Activated T-helper 17 cell treated with anti-CD3 and anti-CD28 coated beads, Interleukin-2, amount 50 U/mL, for 72 hours (primary cell): ENCODE measurements at places on chromosomes 7 and 10. TPM values are rescaled to one million over a fixed set of nuclear protein-coding genes. Genes with fewer than 3 reads are reported as not detected.

DNA sequence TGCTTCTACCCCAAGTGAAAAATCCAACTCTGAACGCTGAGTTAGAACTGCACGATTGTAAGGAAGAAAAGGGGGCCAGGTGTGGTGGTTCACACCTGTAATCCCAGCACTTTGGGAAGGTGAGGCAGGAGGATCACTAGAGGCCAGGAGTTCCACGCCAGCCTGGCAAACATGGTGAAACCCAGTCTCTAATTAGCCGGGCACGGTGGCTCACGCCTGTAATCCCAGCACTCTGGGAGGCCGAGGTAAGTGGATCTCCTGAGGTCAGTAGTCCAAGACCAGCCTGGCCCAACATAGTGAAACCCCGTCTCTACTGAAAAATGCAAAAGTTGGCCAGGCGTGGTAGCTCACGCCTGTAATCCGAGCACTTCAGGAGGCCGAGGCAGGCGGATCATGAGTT lies 9.0 kb downstream of the GUSB start:
- no peak for ATAC-seq

- no peak for ATAC-seq
Observed at GRCh38 chr10:9877978-9878377, 1139.7 kb upstream of the CELF2 start.

DNA sequence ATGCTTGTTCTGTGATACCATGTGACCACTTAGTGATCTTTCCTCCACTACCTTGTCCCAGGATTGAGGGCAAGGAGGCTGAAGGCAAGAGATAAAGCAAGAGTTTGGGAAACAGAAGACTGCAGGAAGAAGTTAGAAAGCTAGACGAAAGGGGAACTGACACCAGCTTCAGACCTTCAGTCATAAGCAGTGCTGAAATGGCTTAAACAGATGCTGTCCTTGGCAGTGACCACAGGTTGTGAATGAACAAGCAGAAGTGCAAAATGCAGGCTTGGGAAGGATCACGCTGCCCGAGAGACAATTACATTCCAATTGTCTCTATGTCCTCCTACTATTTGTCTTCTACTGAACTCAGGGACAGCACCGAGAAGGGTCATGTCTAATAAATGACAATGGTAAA lies 704.9 kb upstream of the AUTS2 start:
- no peak for ATAC-seq

Gene SVOPL
- total RNA-seq = not detected

GRCh38 chr7:5077740-5078139 lies 32.1 kb downstream of the RBAK start:
- ATAC-seq = peak; percentile 14

GRCh38 chr10:116886772-116887171 lies 37.5 kb downstream of the ENO4 start:
- no peak for ATAC-seq

Gene ARHGEF35
- 5.1 TPM for total RNA-seq

Gene TFEC
- 0.22 TPM for total RNA-seq

DNA sequence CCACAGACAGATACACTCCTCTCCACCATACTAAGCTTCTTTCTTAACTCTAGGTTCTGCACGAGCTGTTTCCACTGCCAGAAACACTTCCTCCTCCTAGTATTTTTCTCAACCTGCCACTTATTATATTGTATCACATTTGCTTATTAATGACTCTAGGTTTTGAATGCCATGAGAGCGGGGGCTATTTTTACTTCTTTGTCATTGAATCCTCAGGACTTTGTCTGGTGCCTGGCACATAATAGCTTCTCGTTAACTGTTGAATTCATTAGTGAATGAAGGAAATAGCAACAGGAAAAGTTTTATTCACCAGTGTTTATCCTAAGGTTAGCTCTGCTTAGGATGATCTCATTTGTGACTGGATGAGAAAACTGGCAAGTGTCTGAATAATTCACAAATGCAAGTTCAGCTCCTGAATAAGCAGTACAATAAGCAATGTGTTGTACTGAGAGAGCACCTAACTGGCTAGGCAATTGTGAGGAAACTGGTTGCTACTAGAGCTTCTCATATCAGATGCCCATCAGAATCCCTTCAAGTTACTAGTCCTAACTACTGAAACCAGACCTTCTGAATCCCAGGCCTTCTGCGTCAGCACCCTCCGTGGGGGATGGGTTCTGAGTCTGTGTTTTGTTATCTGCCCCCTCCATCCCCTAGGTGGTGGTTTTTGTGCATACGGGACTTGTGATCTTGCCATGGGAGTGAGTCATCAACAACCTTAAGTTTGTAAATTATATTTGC lies 92.7 kb downstream of the LSMEM1 start:
- no peak for ATAC-seq

- no peak for ATAC-seq
Observed at GRCh38 chr10:132707776-132708171, 78.2 kb downstream of the NKX6-2 start.

Gene CLRN3
- not detected for total RNA-seq

GRCh38 chr7:106521541-106521940 lies 139.4 kb downstream of the CCDC71L start:
- ATAC-seq = no peak

- ATAC-seq = no peak
Observed at GRCh38 chr7:110075450-110075849, 1015.5 kb upstream of the LRRN3 start.

DNA sequence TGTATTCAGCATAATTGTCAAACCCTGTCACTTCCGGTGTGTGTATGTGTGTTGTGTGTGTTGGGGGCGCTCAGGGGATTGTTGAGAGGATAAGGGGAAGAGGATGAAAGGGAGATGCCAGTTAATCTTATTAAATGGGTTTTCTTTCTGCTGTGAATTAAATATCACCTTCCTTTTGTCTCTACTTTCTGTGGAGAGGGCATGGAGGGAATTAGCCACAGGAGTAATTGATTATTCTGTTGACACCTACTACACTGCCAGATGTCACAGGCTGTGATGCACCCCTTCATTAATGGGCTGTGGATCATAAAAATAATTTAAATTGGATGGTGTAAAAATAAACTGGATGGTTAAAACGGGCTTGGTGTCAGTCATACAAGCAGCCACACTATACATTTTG lies 311.9 kb downstream of the MDFIC start:
- ATAC-seq = no peak

Gene UBN2
- total RNA-seq = 16.2 TPM

DNA sequence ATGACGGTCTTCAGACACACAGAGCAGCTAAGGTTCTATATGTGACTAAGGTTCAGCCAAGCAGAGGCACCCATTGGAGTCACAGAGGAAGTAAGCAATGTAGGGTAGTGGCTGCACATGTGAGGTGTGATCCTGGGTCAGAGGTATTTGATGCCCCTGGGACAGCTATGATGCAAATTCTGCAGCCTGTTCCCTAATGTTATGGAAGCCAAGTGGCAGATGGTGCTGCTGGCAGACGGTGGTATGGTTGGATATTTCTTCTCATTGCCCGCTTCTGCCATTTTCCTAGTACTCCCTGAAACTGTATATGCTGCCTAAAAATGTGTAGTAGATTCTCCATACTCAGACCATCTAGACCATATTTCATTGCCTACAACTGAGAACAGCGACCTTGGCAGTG lies 7.2 kb downstream of the TAS2R16 start:
- no peak for ATAC-seq

GRCh38 chr10:43061760-43062159 lies 15.1 kb upstream of the RET start:
- no peak for ATAC-seq

DNA sequence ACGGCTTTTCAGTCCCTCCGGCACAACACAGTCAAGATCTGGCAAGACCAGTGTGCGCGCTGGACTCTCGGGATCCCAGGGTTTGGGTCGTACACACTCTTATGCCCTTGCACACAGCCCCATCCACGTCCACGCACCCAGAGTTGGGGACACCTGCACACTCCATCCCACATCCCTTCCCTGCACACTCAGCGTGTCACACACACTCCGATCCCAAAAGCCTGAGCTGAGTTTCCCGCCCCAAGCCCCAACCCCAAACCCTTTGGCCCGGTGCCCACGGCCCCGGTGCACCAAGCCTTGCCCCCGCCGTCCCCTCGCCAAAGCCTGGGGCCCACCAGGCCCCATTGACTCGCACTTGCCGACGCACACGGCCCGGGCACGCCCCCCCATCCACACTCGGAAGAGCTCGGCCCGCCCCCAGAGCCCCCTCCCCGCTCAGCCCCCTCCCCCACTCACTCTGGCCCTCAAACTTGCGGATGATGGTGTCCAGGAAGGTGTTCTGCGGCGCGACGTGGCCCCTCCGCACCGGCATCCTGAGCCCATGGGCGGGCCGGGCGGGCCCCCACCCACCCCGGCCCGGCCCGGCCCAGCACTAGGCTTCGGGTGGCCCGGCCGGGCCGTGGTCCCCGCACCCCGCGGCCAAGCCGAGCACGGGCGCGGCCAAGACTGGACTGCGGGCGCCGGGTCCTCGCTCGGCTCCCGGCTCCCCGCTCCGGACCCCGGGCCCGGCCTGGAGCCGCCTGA lies 567 bp downstream of the KCNH2 start:
- no peak for ATAC-seq

DNA sequence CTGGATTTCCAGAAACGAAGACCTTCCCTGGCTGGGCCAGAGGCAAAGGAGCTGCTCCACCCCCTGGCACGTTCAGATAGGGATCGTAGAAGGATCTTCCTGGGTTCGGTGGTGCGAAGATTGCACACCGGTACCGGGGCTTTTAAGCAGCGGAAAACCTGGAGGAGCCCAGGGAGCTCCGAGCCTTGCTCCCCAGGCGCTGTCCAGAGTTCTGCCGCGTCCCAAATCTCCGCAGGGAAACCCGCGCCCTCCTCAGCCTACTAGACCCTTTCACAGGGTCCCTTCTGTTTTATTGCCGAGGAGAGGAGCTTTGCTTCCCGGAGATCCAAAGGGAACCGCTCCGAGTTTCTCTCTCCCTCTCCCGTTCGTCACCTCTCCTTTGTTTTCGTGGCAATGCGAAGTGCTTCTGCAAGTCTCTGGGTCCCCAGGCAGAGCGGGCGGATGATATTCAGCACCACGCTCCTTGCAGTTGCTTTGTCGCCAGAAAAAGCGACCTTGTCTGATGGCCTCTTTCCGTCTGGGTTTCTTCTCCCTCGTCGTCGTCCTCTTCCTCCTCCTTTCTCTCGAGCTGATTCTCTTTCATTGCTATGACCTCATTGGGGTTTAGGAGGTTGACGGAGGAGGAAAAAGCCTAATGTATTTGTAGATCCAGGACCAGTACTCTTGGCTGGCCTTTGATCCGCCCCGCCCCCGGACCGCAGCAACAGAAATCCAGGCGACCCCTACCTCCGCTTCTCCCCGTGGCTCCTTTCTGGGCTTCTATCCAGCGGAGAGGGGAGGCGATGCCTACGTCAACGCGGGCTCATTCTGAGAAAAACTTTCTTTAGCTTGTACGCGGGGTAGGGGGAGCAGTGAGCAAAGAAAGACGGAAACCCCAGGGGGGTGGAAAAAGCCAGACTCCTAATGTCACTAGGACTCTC lies at the start of gene TMEM196:
TSS of gene TMEM196 (minus strand) at position 777 of the 920 bp plus-strand sequence. CDS start 921 bp downstream, outside the sequence.
- ATAC-seq = no peak

Gene ZMIZ2
- total RNA-seq = 134 TPM

- no peak for ATAC-seq
Observed at GRCh38 chr10:133128126-133129070, 31.6 kb upstream of the KNDC1 start.

Gene HGF
- not detected for total RNA-seq

GRCh38 chr7:114155116-114156110 lies 236.6 kb upstream of the PPP1R3A start:
- ATAC-seq = no peak

DNA sequence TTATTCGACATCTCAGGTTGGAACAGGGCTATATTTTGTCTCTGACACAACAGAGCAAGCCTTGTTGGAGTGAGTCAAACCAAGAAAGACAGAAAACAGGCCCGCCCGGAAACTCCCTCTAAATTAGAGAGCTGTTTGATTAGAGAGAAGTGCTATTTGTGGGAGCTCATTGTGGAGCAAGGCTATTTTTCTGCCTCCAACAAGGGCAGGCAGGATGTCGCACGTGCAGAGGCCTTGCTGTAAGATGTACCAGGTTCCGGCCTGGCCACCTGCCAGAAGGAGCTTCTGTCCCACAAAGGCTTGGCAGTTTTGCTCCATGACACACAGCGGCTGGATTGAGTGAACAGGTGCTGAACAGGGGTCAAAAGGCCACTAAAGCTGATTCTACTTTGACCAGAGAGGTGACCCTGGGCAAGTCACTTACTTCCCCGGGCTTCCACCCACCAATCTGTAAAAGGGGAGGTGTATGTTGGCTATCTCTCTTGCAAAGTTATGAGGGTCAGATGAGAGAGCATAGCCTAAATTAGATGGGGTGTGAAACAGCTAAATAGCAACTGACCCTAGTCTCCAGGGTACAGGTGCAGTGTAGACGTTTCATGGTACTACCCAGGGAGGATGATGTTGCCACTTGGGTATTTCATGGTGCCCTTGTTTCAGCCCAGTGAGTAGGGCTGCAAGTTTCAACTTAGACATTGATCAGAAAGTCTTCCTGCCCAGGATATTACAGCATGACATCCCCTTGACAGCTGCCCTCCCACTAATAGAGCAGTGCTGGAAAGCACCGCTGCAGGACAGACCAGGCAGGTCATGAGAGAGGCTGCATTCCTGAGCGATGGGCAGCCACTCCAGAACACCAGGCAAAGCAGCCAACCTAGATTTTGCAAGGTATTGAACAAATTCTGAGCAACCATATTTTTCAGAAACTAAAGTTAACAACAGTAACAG lies 62.0 kb downstream of the VSTM4 start:
- ATAC-seq = peak; percentile 48
